ENCODE measurements at places on chromosomes 1 and 21. TPM values are rescaled to one million over a fixed set of nuclear protein-coding genes. Genes with fewer than 3 reads are reported as not detected.

The FCRL4 gene
- total RNA-seq = not detected

The CLCA4 gene
- total RNA-seq = not detected

The ACKR1 gene
- not detected for total RNA-seq

DNA sequence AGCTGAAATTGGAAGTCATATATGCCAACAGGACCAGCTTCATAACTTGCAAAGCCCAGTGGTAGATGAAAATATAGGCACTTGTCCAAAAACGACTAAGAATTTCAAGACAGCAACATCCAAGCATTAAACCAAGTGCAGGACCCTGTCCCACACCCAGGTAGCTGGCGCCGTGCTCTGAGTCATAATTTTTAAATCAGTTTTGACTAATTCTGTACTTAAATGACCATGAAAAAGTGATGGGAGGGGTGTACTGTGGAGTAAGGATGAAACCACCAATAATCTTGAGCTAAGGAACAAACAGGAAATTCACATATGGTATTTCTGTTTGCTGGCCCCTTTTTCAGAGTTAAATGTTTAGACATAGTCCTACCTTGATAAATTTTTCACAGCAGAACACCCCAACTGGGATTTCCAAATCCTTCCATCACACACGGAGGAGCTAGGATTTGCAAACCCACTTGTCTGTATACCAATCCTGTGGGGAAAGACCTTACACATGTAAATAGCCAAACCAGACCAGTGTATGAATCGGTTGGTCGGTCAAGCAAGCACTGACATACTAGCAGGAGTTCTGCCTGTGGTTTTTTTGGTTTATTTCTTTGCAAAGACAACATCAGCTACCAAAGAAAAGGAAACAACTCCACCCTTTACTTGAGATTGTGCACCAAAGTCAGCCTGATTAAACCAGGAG, 235.7 kb upstream of the RAB4A start:
- no peak overlapping the region for H3K27ac ChIP-seq
- H3K36me3 ChIP-seq = no peaks in the 10 kb centered on the region
- no peaks in the 10 kb centered on the region for H3K4me1 ChIP-seq

DNA sequence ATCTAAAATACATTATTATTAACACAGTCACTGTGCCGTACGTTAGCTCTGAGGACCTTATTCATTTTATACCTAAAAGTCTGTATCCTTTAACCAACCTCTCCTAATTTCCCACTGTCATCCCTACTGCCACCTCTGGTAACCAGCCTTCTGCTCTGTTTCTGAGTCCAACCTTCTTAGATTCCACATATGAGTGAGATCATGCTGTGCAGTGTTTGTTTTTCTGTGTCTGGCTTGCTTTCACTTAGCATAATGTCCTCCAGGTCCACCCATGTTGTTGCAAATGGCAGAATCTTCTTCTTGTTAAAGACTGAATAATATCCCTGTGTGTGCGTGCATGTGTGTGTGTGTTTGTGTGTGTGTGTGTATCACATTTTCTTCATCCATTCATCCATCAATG, 64.2 kb downstream of the ETS2 start:
- H3K4me1 ChIP-seq = no peaks in the 10 kb centered on the region
- no peak overlapping the region for H3K4me3 ChIP-seq
- peak; percentile 71 for DNase-seq
- H3K27me3 ChIP-seq = no peaks in the 10 kb centered on the region
- H3K36me3 ChIP-seq = no peaks in the 10 kb centered on the region

DNA sequence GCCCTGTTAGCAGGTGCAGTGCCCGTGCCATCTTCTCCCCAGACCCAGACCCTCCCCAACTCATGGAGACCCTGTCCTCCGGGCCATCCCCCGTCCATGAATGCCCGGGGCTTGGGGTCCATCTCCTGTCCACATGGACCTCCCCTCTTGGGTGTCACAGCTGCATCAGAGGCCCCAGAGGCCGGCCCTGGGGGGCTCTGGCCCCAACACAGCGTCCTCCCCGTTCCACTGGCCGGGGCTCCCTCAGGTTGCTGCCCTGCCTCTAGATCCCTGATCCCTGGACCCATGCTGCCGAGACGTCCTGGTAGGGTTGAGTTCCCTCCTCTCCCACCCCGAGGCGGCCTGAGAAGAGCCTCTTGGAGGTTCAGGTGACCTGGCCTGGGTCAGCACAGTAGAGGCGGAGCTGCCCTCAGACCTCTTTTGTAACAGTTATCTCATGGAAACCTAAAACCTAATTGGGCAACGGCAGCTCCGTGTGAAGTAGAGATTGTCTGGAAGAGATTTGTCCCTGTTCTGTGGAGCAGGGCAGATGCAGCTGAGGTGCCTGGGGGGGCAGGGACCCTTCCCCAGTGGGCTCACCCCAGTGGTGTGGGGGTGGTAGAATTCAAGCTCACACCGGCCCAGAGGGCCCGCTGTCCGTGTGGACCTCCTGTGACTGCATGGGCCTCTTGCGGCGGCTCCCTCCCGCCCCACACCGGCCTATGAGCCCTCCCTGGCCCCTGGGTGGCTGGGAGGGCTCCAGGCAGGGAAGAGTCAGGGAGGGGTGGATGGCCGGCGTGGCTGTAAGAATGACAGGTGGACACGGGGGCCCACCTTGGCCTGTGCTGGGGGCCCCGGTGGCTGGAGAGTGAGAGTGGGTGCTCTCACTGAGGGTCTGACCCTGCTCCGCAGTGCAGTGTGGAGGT, 56.1 kb downstream of the SKI start:
- H3K36me3 ChIP-seq = no peaks in the 10 kb centered on the region
- no peak overlapping the region for H3K4me3 ChIP-seq
- no peak for DNase-seq
- H3K27me3 ChIP-seq = no peaks in the 10 kb centered on the region

The LAX1 gene
- total RNA-seq = not detected

The LIPI gene
- not detected for total RNA-seq

DNA sequence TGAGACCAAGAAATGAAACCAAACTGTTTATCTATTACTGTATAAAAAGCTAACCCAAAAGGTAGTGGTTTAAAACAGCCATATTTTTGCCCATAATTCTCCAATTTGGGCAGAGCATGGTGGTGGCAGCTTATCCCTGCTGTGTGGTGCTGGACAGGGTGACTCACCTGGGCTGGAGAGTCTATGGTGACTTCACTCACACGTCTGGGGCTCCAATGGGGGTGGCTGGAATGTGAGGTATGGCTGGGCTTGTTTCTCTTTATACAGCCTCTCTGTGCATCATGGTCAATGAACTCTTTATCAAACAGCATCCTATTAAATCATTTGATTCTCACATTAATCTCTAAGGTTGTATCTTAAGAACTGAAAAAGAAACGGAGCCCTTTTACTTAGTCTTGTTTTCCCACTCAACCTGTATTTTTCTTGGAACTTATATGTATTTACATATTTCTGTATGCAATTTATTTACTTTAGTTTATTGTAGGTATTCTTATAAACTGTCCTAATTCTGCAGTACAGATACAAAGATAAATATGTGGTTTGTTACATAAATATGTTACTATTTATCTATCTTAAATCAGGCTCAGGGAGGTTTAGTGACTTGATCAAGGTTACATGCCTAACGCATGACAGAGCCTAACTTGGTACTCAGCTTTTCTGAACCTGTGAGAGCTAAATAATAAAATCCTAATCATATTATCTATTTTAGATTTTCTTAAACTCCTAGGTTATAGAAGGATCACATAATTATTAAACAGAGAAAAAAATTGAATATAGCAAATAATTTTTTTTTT, 37.5 kb upstream of the WLS start:
- no peak overlapping the region for H3K27ac ChIP-seq
- H3K36me3 ChIP-seq = no peaks in the 10 kb centered on the region
- peak; percentile 62 for DNase-seq
- no peak overlapping the region for H3K4me3 ChIP-seq
- no peaks in the 10 kb centered on the region for H3K27me3 ChIP-seq

The OR2L8 gene
- total RNA-seq = not detected

The CD46 gene
- total RNA-seq = 76.1 TPM

The CD1B gene
- total RNA-seq = not detected

Measured in IMR-90 (cell line).